ENCODE measurements at places on chromosomes 3 and 15.
A peak's percentile ranks its signal among the peaks of the same experiment; 100 is the strongest.

GRCh38 chr3:132543011-132543739, 53.9 kb upstream of the ACKR4 start:
- H3K27me3 ChIP-seq: no peaks in the 10 kb centered on the region
- H3K4me1 ChIP-seq: no peaks in the 10 kb centered on the region
- DNase-seq: peak; percentile 6
- H3K4me3 ChIP-seq: no peak overlapping the region
- no peak overlapping the region for H3K27ac ChIP-seq

- H3K27ac ChIP-seq: no peak overlapping the region
- peaks cover 2% of the 10 kb centered on the region for H3K27me3 ChIP-seq
- no peak overlapping the region for H3K4me3 ChIP-seq
- no peaks in the 10 kb centered on the region for H3K4me1 ChIP-seq
- no peak for DNase-seq
These were observed 192.3 kb upstream of the C2CD4B start for GRCh38 chr15:62357431-62357830.

DNA sequence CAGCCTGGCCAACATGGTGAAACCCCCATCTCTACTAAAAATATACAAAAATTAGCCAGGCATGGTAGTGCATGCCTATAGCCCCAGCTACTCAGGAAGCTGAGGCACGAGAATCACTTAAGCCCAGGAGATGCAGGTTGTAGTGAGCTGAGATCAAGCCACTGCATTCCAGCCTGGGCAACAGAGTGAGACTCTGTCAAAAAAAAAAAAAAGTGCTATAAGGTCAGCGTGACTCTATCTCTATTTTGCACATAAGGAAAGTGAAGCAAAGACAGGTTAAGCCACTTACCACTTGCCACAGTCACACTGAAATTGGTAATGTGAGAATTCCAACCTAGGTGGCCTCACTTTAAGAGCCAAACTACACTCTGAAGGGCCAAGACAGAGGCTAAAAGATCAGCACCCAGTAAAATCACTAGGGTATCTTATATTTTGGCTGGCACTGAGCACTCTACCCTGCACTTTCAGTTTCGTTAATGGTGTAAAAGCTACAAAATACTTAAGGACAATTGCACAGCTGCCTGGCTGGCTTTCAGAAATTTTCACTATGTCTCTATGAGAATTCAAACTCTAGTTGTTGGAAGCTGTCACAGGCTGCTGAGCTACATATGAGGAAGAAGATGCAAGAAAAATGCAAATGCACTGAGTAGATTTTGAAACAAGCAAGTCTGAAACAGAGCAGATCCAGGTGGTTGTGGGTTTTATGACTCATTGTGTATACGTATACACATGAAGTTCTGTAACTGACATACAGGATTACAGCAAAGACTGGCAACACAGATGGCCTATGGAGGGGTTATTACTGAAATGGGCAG, 32.7 kb downstream of the TRANK1 start:
- no peaks in the 10 kb centered on the region for H3K36me3 ChIP-seq
- no peak overlapping the region for H3K4me3 ChIP-seq
- H3K27ac ChIP-seq: peak overlapping the region; percentile 96
- no peaks in the 10 kb centered on the region for H3K27me3 ChIP-seq

- H3K27me3 ChIP-seq: peaks cover 8% of the 10 kb centered on the region
- H3K36me3 ChIP-seq: no peaks in the 10 kb centered on the region
- no peak overlapping the region for H3K4me3 ChIP-seq
- no peaks in the 10 kb centered on the region for H3K4me1 ChIP-seq
- no peak for DNase-seq
These were observed 103.5 kb downstream of the SEMA6D start for GRCh38 chr15:47820747-47821319.

GRCh38 chr3:51802106-51802703, 23.2 kb upstream of the IQCF6 start:
- no peak overlapping the region for H3K4me3 ChIP-seq
- no peak for DNase-seq
- no peaks in the 10 kb centered on the region for H3K27me3 ChIP-seq
- H3K36me3 ChIP-seq: no peaks in the 10 kb centered on the region
- H3K4me1 ChIP-seq: no peaks in the 10 kb centered on the region
